ENCODE measurements at places on chromosomes 2 and 18.
A peak's percentile ranks its signal among the peaks of the same experiment; 100 is the strongest.

DNA sequence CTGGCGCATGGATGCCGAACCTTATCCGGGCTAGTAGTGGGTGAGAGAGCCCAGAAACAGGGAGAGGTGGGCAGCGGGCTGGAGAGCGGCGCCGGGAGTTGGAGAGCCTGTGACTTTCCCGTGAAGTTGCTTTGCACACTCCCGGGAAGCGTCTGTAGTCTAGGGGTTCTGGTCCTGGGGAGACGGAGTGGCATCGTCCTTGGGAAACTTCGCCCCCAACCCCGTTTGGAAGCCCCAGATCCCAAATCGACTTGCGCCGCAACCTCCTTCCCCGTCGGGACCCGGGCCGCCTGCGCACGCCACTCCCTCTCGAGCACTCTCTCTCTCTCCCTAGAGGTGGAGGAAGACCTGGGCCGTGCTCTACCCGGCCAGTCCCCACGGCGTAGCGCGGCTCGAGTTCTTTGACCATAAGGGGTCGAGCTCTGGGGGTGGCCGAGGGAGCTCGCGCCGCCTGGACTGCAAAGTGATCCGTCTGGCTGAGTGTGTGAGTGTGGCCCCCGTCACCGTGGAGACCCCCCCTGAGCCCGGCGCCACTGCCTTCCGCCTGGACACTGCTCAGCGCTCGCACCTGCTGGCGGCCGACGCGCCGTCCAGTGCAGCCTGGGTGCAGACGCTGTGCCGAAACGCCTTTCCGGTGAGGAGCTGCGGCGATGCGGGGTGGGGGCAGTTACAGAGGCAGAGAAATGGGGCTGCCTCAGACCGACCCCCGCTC lies 456 bp downstream of the DOK1 start:
- DNase-seq: peak; percentile 28

- no peak for DNase-seq
Measured at GRCh38 chr2:200475795-200476194, 34.1 kb downstream of the KCTD18 start.

- DNase-seq: no peak
Measured at GRCh38 chr2:236237468-236238190, 26.6 kb downstream of the ASB18 start.

- DNase-seq: no peak
Measured at GRCh38 chr18:49227441-49228165, 232.8 kb downstream of the DYM start.

DNA sequence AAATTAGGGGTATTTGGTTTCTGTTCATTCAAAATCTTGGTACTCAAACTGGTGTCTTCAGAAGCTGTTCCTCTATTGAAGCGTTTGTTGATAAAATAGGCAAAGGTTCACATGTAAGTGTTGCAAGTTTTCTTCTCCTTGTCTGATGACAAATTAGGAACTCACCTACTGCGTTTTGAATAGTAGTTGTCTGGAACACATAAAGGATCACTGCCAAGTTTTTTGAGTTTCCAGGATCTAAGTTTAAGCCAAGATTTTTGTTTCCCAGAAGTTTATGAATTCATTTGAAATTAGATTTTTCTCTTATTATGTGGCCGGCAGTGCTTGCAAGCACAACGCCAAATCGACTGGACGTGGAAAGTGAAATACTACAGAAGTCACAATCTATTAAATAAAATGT lies 85.4 kb downstream of the ARHGEF33 start:
- DNase-seq: no peak

DNA sequence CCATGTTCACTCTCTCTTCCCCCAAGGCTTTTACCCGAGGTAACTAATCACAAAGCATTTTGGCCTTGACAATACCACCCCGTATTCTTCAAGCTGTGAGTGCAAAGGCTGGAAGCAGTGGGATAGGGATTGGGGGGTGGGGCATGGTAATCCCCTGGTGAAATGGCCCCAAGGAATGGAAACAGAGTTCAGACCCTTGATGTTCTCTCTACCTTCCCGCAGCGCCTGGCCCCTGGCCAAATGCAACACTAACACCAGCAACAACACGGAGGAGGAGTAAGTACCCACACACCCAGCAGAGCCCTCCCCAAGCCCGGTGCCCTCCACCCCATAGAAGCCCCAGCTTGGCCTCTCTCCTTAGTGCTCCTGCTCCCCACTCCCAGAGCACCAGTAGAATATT lies 36.9 kb downstream of the CNGA3 start:
- DNase-seq: no peak

DNA sequence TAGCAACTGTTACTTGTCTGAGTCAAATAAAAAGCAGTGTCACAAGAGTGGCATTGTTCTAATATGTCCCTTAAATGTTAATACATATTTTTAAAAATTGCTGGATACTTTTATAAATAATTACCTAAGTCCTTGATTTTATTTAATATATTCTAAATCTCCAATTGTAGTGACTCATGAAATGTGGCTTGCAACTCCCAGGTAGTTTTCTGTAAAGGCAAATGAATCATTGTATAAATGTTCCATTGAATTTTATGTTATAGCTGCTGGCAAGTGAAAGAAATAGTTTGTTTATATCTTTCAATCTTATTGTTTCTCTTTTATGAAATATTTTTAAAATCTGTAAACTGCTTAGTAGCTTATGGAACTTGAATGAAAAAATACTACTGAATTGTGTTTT lies 32.7 kb upstream of the C1GALT1C1L start:
- DNase-seq: no peak

DNA sequence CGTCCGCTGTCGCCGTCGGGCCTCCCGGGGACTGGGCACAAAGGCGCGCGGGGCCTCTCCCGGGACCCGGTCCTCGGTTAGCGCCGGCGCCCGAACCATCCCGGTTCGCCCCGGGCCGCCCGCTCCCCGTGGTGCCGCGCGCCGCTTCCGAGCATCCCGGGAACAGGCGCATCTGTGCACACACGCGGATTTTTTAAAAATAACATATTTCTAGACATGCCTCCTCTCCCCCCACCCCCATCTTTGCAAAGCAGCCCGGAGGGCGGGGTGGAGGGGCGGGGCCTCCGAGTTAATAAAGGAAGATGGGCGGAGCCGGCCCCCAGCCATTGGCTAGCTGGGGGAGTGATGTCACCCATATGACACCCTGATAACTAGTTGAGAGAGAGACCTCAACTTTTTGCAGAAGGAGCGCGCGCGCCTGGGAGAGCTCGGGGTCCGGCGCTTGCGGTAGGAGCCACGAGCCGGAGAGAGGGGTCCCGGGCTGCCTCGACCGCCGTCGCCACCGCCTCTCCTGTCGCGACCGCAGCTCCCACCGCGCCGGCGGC lies at the start of gene SOX11:
Gene SOX11, plus strand, starts transcription at position 400 of the 545 bp plus-strand sequence. CDS start 338 bp downstream, outside the sequence.
- DNase-seq: no peak

DNA sequence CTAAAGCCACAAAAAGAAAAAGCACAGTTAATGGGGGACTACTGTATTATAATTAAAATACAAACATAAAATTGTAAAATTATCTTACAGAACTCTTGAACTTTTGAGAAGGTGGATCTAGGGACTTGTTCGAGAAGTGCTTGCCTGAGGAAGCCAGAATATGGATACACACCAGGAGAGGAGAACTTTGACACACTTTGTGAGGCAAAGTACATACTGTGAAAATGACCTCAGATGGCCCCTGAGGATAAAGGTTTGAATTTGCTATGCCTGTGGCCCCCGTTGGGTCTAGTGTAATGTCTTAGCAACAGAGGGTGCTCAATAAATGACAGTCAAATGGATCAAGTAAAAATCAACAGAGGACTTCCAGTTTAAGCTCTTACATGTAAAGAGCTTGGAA lies 148.2 kb upstream of the CYP1B1 start:
- no peak for DNase-seq

DNA sequence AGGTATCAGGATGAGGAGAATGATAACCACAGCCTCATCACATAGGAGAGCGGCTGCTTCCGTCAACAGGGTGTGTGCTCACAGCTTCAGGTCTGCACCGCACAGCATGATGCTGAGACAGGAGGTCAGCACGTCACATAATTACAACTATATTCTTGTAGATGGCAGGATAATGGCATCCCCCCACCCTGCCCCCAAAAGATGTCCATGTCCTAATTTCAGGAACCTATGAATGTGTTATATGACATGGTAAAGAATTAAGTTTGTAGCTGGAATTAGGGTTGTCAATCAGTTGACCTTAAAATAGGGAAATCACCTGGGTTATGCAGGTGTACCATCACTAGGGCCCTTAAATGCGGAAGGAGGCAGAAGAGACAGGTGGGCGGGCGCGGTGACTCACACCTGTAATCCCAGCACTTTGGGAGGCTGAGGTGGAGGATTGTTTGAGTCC lies 73.9 kb downstream of the ARL4C start:
- DNase-seq: peak; percentile 38

Data from stimulated activated CD4-positive, alpha-beta T cell treated with anti-CD3 and anti-CD28 coated beads, Interleukin-15, amount 100 ng/mL, for 1 hour (primary cell).